ENCODE measurements at places on chromosomes 1 and 21. TPM values are rescaled to one million over a fixed set of nuclear protein-coding genes. Genes with fewer than 3 reads are reported as not detected.

SLAMF1 gene
- total RNA-seq: 0.23 TPM

LHX8 gene
- total RNA-seq: not detected

DNA sequence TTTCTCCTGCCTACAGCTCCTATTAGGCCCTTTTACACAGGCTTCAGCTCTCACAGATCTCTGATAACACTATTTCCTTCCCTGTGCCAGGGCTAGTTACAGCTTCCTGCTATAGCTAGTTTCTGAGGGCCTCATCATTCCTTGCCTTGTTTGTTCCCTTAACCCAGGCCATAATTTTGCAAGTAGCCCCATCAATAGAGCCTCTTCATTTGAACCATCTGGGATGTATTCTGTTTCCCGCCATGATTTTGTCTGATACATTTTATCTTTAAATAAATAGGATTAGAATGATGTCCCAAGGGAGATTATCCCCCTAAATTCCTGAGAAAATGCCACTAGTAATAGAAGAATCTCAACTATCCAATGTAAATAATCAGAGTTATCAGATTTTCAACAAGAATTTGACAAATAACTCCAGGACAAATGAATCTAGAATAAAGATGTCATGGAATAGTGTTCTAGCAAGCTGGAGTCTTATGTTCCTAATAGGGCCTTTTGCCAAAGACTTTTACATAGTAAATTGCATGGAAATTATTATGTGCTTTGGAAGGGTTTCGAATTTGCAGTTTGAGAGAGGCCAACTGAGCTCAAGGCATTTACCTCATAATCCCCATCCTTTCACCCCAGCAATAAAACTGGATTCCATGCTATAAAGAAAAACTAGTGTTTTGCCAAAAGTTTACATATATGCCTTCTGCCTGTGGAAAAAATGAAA lies 16.1 kb downstream of the IFT25 start:
- H3K27ac ChIP-seq: no peak overlapping the region
- H3K4me1 ChIP-seq: no peaks in the 10 kb centered on the region
- no peak for DNase-seq
- no peak overlapping the region for H3K4me3 ChIP-seq
- no peaks in the 10 kb centered on the region for H3K36me3 ChIP-seq

- DNase-seq: no peak
- no peaks in the 10 kb centered on the region for H3K36me3 ChIP-seq
- H3K4me3 ChIP-seq: no peak overlapping the region
- H3K4me1 ChIP-seq: no peaks in the 10 kb centered on the region
- H3K27me3 ChIP-seq: no peaks in the 10 kb centered on the region
- no peak overlapping the region for H3K27ac ChIP-seq
Observed at GRCh38 chr1:200337831-200338230, 72.0 kb downstream of the ZNF281 start.

PGLYRP4 gene
- total RNA-seq: not detected

GRCh38 chr1:25959611-25960010 lies 38.3 kb downstream of the PAFAH2 start:
- H3K27ac ChIP-seq: no peak overlapping the region
- DNase-seq: no peak
- peaks cover 47% of the 10 kb centered on the region for H3K36me3 ChIP-seq
- H3K4me3 ChIP-seq: no peak overlapping the region
- no peaks in the 10 kb centered on the region for H3K27me3 ChIP-seq

- no peaks in the 10 kb centered on the region for H3K4me1 ChIP-seq
- H3K4me3 ChIP-seq: no peak overlapping the region
- H3K36me3 ChIP-seq: no peaks in the 10 kb centered on the region
- no peak overlapping the region for H3K27ac ChIP-seq
- no peak for DNase-seq
Observed at GRCh38 chr1:4616831-4617465, 37.5 kb upstream of the AJAP1 start.

S100A9 gene
- 76.9 TPM for total RNA-seq

CRYAA gene
- 0.81 TPM for total RNA-seq

KCNT2 gene
- 8.0 TPM for total RNA-seq

ATP6V0B gene
- total RNA-seq: 135 TPM

DNA sequence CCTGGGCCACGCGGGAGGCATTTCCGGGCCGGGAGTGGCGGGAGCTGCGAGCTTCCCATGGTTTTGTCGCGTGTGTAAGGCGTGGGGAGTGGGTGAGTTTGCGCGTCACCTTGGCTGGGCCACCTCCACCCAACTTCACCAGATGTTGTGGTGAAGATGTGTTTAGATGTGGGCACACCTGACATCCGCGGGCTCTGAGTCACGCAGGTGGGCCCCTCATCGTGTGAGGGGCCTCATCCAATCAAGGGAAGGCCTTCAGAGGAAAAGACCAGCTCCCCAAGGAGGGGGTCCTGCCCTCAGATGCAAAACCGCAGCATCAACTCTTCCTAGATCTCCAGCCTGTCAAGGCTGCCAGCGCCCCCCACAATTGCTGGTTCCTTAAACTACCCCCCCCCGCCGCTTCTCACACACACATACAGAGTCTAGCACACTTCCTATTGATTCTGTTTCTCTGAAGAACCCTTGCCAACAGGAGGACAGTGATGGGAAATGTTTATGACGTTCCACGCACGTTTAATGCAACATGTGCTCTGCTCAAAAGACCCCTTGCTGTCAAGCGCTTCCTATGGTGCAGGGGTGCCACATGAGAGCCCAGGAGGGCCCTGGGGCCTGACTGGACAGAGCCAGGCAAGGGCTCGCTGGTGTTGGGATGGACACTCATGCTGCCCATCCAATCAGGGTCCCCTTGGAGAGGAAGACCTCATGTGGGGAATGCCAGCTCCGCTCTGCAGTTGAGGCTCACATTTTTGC lies 11.9 kb downstream of the ACTRT2 start:
- no peaks in the 10 kb centered on the region for H3K4me1 ChIP-seq
- no peak overlapping the region for H3K4me3 ChIP-seq
- no peak overlapping the region for H3K27ac ChIP-seq
- H3K36me3 ChIP-seq: no peaks in the 10 kb centered on the region
- no peaks in the 10 kb centered on the region for H3K27me3 ChIP-seq

RNF186 gene
- total RNA-seq: 0.57 TPM

GRCh38 chr1:152967201-152967600 lies 3.2 kb upstream of the SPRR4 start:
- H3K4me1 ChIP-seq: no peaks in the 10 kb centered on the region
- no peaks in the 10 kb centered on the region for H3K27me3 ChIP-seq
- H3K36me3 ChIP-seq: no peaks in the 10 kb centered on the region
- H3K27ac ChIP-seq: no peak overlapping the region
- no peak overlapping the region for H3K4me3 ChIP-seq
- no peak for DNase-seq

TIPRL gene
- total RNA-seq: 13.0 TPM

DNA sequence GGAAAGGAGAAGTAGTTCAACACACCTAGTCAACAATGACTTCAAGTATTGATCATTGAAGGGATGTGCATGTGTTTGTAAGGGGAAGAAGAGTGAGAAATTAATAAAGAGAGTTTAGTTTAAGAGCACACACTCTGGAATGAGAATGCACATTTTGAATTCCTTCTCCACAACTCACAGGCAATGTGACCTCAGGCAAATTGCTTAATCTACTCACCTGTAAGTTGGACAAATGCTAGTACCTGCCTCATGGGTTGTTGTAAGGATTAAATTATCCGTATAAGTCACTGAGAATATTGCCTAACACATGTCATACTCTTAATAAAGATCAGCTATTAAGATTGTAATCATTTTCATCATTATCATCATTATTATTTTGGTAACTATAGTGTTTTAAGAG lies 204.0 kb upstream of the NFIA start:
- H3K27me3 ChIP-seq: no peaks in the 10 kb centered on the region
- no peaks in the 10 kb centered on the region for H3K36me3 ChIP-seq

DNA sequence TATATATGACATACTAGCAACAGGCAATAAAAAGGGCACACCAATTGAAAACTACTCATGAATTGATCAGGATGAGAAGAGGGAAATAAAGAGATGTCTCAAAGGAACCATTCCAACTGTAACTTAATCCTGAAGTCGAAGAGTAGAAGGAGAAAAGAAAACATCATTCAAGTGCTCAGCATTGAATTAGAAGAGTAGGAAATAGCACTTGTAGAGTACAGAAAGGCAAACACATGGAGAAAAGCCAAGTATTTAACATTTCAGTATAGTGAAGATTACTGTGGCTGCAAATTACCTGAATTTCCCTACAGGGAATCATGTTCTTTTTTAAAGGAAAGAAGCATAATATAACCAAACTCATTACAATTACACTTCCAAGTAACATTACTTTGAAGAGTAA lies 205.0 kb downstream of the KCTD3 start:
- H3K4me3 ChIP-seq: no peak overlapping the region
- no peaks in the 10 kb centered on the region for H3K4me1 ChIP-seq
- DNase-seq: no peak
- no peaks in the 10 kb centered on the region for H3K36me3 ChIP-seq

AMY1C gene
- total RNA-seq: not detected

DNA sequence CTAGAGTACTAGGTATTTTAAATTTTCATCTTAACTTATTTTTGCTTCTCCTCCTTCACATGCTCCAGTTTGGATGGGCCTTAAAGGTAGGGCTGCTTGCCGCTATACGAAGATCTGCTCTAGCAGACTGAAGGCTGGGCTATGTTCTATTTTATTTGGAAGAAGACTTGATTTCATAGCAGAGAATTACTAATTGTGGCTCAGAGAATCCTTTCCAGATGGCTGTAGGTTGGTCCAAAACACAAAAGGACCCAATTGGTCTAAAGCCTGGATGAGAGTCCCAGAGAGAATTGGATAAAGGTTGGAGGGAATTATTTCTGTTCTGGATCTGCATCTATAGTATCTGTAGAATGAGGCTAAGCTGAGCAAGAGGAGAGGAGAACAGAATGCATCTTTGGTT lies 719.4 kb upstream of the PTBP2 start:
- DNase-seq: no peak
- H3K36me3 ChIP-seq: no peaks in the 10 kb centered on the region
- H3K4me3 ChIP-seq: no peak overlapping the region
- H3K27me3 ChIP-seq: no peaks in the 10 kb centered on the region
- H3K27ac ChIP-seq: no peak overlapping the region

DNA sequence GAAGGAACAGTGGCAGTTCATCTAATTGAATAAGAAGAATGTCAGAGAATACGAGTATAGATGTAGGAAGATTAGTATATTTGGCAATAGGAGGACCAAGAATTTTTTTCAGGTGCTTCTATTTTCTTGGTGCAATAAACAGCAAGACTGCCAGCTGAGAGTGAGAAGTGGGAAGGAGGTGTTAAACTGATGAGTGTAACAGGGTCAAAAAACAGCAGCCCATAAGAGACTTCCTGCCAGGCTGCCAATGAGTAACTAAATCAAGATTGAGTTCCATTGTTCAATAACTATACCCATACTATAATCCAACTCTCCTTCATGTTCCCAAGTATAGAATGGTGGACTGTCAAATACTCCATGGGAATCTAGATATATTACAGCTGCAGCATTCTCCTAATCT lies 28.7 kb downstream of the LYST start:
- H3K36me3 ChIP-seq: no peaks in the 10 kb centered on the region
- peaks cover 3% of the 10 kb centered on the region for H3K4me1 ChIP-seq
- H3K27ac ChIP-seq: no peak overlapping the region
- H3K4me3 ChIP-seq: no peak overlapping the region

CD164L2 gene
- not detected for total RNA-seq

DNA sequence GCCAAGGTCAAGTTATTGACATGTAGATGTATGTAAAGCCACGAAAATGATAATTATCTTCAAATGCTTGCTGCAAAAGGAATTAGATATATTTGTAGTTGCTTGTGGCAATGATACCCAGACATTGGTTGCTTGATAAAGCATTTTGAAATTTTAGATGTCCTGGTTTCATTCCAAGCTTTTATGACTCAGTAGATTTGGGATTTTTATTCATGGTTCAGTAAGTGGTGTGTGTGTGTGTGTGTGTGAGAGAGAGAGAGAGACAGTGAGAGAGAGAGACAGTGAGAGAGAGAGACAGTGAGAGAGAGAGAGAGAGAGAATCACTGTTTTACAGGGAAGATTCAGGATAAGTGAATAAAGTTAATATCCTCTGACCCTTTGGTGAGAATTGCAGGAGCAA lies 498.2 kb upstream of the C1orf87 start:
- no peaks in the 10 kb centered on the region for H3K4me1 ChIP-seq
- H3K36me3 ChIP-seq: no peaks in the 10 kb centered on the region
- no peak for DNase-seq
- H3K27me3 ChIP-seq: no peaks in the 10 kb centered on the region
- H3K27ac ChIP-seq: no peak overlapping the region

HRNR gene
- not detected for total RNA-seq

- H3K27me3 ChIP-seq: no peaks in the 10 kb centered on the region
- DNase-seq: no peak
- H3K4me1 ChIP-seq: no peaks in the 10 kb centered on the region
Observed at GRCh38 chr1:9413877-9414213, 121.2 kb downstream of the SPSB1 start.

LDLRAD1 gene
- total RNA-seq: not detected

DNA sequence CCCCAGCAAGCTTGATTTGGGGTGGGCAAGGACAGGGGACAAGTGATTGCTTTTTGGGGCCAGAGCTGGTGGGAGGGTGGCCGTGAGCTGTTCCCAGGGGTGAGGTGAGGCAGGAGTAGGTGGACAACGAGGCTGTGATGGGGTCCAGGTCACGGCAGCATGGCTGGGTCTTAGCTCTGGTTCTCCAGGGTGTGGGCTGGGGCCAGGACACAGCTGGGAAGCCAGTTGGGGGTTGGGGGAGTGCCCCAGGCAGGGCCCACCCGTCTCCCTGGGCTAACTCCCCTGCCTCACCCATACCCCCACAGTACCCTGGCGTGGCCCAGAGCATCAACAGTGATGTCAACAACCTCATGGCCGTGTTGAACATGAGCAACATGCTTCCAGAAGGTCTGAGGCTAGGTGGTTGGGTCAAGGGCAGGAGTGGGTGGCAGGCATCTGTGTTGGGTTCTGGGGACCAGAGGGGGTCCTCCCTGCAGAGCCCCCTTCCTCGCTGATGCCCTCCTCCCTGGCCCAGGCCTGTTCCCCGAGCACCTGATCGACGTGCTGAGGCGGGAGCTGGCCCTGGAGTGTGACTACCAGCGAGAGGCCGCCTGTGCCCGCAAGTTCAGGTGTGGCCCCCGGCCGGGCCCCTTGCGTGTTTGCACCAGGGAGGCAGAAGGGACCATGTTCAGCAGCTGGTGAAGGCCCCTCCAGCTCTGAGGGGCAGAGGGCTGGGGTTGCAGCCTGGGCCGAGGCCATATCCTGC lies 43.3 kb downstream of the COQ8A start:
- H3K4me3 ChIP-seq: no peak overlapping the region
- H3K27me3 ChIP-seq: no peaks in the 10 kb centered on the region
- peaks cover 52% of the 10 kb centered on the region for H3K36me3 ChIP-seq

DNA sequence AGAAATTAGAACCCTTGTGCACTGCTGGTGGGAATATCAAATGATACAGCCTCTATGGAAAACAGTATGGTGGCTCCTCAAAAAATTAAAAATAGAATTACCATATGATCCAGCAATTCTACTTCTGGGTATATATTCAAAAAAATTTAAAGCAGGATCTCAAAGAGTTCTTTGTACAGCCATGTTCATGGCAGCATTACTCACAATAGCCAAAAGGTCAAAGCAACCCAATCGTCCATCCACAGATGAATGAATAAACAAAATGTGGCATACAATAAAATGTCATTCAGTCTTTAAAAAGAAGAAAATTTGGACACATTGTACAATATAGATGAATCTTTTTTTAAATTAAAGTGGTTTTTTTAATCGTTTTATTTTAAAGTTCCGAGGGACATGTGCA lies 36.3 kb upstream of the ERG start:
- H3K27ac ChIP-seq: no peak overlapping the region
- no peaks in the 10 kb centered on the region for H3K4me1 ChIP-seq
- no peak for DNase-seq
- H3K4me3 ChIP-seq: no peak overlapping the region
- no peaks in the 10 kb centered on the region for H3K36me3 ChIP-seq
- H3K27me3 ChIP-seq: no peaks in the 10 kb centered on the region

Measured in right lobe of liver (tissue), 6 donors.